Fibroblast of villous mesenchyme (primary cell): ENCODE measurements at places on chromosomes 11 and 22. TPM values are rescaled to one million over a fixed set of nuclear protein-coding genes. Genes with fewer than 3 reads are reported as not detected.
A peak's percentile ranks its signal among the peaks of the same experiment; 100 is the strongest.

GRCh38 chr11:63999349-64000025, 13.2 kb downstream of the OTUB1 start:
- DNase-seq: no peak

SHISAL1 gene
- 3.0 and 4.5 TPM in 2 replicates for total RNA-seq

DNA sequence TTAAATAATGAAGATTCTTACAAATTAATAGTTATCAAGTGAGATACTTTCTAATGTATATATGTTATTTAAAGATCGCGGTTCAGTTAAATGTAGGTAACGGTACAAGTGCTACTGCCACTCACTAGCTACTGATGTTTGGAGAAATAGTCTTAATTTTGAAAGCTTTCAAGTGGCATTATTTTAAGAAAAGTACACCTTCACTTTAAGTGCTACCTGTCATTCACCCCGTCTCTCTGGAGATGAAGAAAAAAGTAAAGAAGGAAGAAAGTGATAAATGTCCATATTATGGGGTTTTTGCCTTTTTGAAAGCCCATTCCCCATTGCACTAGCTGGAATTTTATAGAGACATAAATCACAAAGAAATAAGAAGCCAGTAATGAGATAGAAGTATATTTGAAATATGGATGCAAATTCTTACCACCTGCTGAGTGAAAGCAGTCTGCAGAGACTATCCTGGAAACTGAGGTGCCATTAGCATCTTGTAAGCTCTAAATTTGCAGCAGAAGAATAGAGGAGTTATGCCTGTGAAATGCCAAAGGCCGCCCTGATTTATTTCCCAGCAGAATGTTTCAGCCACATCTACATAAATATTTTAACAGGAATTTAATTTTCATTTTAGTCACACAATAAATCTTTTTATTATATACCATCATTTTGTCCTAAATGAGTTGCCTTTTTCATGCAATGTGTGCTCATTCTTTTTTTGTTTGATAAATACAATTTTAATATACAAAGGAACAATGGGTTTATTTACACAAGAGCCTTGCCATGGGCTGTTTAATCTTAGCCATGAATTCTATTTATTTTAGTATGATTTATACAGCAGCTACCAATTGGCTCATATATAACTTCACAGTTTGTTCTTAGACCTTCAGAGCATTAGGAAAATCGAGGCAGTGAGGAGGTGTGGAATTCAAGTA, 489.9 kb upstream of the RAG2 start:
- no peak for DNase-seq

SERPIND1 gene
- total RNA-seq: under 0.01 TPM in 1 of 2 replicates, not detected in the other

GRCh38 chr11:78660471-78660870, 85.8 kb upstream of the NARS2 start:
- DNase-seq: no peak

DNA sequence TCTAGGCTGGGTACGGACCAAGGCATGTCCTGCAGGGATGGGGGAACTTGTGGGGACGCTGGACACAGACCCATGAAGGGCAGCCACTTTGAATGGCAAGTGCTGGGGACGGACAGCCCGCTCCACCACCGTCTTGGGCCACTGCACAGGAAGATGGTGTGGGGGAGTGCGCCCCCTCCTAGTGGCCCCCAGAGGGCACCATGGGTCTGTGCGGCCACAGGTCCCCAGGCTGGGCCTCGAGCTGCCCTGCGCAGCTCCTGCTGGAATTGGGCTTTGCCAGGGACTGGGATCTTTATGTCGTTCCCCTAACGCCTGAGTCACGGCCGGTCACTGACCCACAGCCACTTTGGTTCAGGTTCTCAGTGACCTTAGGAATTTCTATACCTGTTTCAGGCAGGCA, 44.4 kb downstream of the NAT10 start:
- no peak for DNase-seq

- no peak for DNase-seq
Measured at GRCh38 chr11:43690929-43691725, 10.6 kb downstream of the HSD17B12 start.

- peak; percentile 82 for DNase-seq
Measured at GRCh38 chr11:121722431-121723245, 269.9 kb upstream of the SORL1-AS1 start.

- DNase-seq: no peak
Measured at GRCh38 chr11:65777241-65777640, 3.5 kb downstream of the AP5B1 start.

PYGM gene
- total RNA-seq: 0.64 and 1.7 TPM in 2 replicates

DNA sequence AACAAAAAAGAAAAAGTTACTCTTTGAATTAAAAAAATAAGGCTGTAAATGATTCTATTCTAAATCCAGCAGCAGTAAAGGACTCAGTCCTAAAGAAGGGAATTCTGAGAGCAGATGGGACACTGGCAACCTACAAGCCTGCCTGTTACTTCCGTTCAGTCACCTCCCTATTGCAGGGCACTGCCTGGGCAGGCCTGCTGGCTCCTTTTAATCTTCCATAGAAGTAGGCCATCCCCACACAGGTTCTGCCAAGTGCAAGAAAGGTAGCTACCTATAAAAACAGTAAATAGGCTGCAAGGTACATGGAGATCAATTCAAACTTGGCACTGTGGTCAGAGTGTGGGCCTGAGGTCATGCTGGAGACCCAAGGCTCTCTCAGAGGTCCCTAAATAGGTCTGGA, 136.4 kb downstream of the TRIM44 start:
- no peak for DNase-seq

DNA sequence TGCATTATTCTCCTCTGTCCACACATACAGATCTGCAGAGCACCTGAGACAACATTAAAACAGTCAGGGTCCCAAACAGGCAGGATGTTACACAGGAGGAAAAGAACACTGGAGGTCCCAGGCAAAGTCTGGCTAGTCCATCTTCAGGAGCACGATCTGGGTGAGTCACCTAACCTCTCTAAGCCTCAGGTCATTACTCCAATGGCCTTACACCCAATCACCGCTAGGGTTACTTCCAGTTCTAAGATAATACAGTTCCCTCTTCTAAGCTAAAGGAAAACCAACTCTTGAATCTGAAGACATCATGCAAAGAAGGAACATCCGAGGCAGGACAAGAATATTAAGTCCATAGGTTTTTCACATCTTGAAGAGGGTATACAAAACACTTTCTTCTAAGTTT, 24.5 kb downstream of the ASCC2 start:
- DNase-seq: peak; percentile 80

- peak; percentile 19 for DNase-seq
Measured at GRCh38 chr11:114250993-114251814, 45.0 kb upstream of the NNMT start.

DNA sequence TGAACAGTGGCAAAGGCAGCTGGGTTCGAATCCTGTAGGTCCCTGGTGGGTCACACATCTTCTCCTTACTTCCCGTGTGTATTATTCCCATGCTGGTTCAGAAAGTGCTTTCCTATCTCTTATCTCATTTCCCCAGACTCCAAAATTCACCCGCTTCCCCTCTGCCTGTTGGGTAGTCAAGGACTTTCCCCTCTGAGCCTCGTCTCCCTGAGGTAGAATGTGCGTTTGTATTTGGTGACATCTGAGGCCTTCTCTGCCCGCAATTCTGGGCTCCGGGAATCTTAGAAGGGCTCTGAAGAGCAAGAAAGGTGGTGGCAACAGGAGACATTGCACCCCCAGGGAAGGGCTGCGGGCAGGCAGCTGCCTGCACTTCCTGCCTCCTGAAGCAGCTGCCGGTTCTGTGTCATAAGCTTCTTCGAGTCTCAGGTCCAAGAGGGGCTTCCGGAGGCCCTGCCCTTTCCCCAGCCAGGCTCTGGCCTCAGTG, 5.9 kb downstream of the LRRC32 start:
- no peak for DNase-seq

DNA sequence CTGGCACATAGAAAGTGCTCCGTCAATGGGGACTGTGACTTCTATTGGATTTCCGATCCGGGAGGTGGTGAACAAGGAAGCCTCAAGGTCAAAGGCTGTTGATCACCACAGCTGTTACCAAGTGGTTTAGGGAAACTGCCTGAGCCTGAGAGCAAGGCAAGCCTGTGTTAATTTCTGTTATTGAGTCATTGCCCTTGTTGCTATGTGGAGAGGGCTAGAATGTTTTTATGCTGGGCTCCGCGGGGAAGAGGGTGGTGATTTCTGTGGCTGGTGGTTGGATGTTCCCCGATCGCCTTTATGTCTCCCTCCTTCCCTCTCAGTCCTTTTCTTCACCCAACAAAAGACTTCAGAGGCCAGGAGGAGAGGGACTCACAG, 108.5 kb upstream of the ALX4 start:
- DNase-seq: no peak

DNA sequence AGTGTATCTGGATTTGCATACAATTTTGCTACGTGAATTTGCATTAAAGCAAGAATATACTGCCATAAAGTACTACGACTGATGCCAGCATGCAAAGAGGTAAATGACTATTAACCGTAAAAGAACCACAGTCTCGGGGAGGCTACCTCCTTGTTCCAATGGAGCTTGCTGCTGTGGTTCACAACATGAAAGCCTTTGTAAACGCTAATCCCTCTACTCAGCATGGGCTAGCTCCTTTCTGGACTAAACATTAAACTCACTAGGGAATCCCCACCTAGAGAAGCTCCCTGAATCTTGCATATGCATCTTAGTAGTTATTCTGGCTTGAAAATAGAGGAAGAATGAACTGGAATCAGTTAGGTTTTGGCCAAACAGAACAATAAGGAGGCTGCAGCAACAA, 60.5 kb upstream of the ARHGAP32 start:
- no peak for DNase-seq

DNA sequence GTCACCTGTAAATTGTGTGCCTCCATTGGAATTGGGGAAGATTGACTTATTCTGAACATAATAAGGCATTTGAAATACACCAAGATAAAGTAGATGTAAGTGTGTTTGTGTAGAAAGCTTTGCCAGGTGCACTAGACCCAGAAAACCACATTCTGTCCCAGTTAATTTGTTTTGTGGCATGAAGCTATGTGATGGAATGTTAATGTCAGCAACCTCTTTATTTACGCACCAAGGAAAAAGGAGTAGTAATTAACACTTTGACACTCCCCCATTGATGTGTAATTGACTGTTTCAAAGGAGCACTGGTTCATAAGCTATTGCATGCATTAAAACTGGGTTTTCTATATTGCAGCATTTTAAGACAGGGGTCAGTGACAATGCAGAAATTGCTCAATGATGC, 14.3 kb downstream of the EIF3M start:
- DNase-seq: no peak

DNA sequence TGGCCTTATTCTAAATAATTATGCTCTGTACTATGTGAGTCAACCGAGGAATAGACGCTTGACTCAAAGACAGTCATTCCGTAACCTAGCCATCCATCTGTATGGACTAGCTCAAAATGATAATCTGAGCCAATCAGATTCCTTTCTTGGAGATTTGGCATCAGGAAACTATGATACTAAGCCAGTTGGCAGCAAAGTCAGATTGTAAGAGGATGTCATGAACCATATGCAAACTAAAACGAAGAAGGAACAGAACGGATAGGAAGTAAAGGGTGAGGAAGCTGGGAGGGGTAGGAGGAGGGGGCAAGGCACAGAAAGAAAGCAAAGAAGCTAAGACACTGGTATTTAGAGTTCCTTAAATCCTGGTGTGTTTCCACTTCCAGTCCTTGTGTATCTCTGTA, 10.7 kb upstream of the SESN3 start:
- no peak for DNase-seq

MS4A3 gene
- not detected in 2 replicates for total RNA-seq

- no peak for DNase-seq
Measured at GRCh38 chr11:7533199-7534041, 19.6 kb downstream of the PPFIBP2 start.

DNA sequence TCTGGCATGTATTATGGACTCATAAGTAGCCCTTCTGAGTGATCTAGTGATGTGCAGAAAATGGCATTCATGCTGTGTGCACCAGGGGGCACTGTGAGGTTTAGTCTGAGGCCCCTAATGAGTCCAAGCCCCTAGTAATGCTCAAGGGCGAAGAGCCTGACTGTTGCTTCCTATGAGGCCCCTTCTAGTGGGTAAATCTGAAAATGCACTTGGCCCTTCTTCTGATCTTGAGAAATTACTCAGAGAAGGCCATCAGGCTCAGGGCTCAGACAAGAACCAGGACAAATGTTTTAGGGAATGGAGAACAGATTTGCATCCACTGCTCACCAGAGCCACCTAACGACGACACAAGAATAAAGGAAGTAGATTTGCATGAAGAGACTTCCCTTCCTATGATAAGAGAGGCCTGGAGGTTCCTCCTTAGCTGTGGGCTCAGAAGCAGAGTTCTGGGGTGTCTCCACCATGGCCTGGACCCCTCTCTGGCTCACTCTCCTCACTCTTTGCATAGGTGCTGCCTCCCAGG, 75.8 kb downstream of the GGTLC2 start:
- DNase-seq: peak; percentile 48

- no peak for DNase-seq
Measured at GRCh38 chr11:36729825-36730224, 131.8 kb upstream of the RAG2 start.

DNA sequence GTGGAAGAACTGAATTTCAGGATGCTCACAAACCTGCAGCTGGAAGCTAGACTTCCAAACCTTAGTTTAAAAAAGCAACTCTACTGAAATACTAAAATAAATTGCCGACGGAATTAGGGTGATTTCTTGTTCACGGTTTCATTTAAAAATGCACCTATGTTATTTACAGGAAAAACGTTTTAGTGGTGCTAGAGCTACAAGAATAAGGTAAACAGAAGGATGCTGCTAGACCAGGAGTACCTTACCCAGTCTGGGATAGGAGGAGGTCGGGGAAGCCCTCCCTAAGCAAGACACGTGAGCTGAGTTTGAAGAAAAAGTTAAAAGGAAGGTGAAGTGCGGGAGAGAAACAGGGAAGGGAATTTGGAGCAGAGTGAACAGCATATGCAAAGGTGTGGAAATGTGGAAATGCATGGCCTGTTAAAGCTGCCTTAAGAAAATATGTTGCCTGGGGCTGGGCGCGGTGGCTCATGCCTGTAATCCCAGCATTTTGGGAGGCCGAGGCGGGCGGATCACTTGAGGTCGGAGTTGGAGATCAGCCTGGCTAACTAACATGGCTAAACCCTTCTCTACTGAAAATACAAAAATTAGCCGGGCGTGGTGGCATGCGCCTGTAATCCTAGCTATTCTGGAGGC, 1.4 kb upstream of the FTH1 start:
- no peak for DNase-seq

DNA sequence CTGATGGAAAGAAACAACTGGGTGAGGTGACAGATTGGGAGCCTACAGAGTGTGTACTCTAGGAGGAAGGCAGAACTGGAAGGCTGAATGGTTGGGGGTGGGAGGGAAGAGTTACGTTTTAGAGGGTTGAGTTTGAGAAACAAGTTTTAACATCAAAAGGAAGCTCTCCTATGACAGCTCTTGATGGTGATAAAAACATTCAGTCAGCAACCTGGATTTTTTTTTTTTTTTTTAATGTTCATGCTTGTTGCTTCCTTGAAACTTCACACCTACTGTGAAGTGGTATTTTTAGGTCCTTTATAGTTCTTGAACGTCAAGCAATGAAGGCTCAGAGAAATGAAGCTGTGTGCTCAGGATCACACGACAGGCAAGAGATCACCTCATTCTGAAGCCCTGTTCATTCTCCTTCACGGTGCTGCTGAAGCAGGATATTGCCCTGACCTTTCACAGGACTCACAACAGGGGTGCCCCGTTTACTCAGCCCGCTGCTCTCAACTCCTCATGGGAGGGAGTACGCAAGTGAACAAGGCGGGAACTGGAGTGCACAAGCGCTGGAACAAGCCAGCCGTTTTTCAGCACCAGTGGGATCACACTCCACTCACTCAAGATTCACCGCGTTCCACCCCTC, 1.6 kb upstream of the TMEM109 start:
- no peak for DNase-seq

ART1 gene
- not detected in 2 replicates for total RNA-seq

CBLIF gene
- not detected in 2 replicates for total RNA-seq
